Stimulated activated CD4-positive, alpha-beta T cell treated with anti-CD3 and anti-CD28 coated beads, Interleukin-1b, Interleukin-23, amount 100 ng/mL, for 1 hour (primary cell): ENCODE measurements at places on chromosomes 4 and X.

GRCh38 chrX:70769659-70770227 is 138.8 kb downstream of the TEX11 start:
- DNase-seq, result no peak

DNA sequence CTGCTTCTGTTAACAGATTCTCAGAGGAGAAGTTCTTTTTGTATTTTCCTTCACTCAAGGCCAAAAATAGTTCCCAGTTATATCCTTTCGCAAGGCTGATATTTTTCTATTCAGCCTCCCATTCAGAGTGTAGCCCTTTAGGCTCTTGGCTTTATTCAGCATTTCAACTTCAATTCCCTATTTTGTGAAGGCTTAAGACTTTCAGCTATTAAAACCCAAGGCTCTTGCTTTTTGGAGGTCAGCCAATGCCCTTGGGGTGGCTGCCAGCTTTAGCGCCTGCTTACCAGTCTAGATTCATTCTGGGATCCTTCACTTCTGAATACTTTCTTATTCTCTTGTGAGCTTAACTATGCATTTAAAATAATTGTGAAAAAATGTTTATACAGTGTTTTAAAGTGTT is 57.3 kb upstream of the ADGRA3 start:
- no peak for DNase-seq

- no peak for DNase-seq
Observed at GRCh38 chrX:38868941-38869401, 67.7 kb downstream of the MID1IP1 start.

DNA sequence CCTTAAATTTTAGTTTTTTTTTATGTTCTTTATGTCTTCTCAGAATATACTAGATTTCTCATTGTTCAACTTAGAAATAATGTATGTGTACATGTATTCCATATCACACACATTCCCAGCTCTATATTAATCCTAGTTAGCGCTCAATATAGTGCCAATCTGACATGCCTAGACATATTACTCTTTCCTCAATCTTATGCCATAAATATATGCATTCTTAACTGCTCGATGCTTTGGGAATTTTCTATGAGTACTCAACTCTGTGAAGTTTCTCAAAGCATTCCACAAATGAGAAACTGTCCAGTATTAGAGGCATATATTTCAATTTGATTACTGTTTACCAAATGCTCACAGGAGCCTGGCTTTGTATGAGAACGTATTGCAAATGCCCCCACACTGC is 231.2 kb upstream of the VEGFC start:
- DNase-seq, result no peak

DNA sequence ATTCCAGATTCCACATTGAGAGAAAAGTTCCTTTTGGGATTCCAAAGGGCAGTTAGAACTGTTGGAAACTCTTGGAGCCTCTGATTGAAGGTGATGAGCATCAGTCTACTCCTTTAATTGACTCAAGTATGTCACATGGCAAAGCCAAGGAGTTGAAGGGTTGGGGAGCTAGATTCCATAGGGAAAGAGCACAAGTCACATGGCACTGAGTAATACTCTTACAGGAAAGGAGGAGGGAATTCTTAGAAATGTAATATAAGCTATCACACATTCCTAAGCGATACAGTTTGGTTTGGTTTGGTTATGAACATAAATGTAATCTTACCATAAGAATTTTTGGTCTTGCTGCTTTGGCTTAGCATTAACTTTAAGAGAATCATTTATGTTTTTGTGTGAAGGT is 15.7 kb downstream of the SPCS3 start:
- DNase-seq, result no peak

DNA sequence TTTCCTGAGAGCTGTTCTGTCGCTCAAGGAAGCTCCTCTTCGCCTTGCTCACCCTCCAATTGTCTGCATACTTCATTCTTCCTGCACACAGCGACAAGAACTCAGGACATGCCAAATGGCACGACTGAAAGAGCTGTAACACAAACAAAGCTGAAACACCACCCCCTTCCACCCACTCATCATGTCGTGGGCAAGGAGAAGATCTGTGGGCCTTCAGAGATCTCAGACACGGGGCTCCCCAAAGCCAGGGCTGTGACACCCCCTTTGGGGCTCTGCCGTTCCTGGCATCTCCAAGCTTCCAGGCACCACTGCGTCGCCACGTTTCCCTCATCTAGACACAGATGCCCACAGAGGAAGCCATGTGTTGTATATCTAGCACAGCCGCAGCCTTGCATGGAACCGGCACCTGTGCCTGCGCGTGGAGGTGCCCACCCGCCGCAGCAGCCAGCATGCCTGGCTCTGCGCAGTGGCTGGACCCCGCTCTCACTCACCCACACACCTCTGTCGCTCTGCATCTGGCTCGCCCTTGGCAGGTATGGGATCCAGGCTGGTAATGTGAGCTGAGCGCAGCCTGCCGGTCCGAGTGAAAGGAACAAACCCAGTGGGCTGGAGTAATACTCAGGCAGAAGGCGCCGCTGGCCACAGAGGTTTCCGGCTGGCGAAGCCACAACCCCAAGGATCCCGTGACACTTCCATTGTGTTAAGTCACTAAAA is 676.4 kb upstream of the INTU start:
- no peak for DNase-seq

GRCh38 chrX:54495814-54496516 is at the start of gene FGD1:
FGD1 (minus strand) TSS chrX:54496234; CDS start chrX:54495432, 802 bp downstream.
- no peak for DNase-seq

- DNase-seq, result no peak
Observed at GRCh38 chrX:154505734-154506133, 10.3 kb downstream of the FAM3A start.

DNA sequence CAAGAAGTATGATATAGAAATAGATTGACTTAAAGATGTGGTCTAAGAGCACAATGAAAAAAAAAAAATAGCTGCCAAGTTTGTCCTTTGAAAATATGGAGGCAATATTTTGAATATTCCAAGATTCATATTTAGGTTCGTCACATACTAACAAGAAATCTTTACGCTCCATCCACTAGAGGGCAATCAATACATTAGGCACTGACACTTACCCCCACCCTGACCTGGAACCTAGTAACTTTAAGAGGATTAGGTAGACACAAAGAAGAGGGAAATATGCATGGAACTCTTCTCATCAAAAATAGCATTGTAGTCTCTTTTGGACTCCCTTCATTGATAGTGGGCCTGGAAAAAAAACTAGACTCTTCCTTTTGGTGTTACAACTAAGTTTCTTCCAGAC is 1108.1 kb downstream of the PCDH19 start:
- DNase-seq, result no peak

- DNase-seq, result no peak
Observed at GRCh38 chrX:113300580-113300979, 459.9 kb upstream of the AMOT start.

- DNase-seq, result no peak
Observed at GRCh38 chr4:42945874-42946273, 53.4 kb downstream of the GRXCR1 start.

DNA sequence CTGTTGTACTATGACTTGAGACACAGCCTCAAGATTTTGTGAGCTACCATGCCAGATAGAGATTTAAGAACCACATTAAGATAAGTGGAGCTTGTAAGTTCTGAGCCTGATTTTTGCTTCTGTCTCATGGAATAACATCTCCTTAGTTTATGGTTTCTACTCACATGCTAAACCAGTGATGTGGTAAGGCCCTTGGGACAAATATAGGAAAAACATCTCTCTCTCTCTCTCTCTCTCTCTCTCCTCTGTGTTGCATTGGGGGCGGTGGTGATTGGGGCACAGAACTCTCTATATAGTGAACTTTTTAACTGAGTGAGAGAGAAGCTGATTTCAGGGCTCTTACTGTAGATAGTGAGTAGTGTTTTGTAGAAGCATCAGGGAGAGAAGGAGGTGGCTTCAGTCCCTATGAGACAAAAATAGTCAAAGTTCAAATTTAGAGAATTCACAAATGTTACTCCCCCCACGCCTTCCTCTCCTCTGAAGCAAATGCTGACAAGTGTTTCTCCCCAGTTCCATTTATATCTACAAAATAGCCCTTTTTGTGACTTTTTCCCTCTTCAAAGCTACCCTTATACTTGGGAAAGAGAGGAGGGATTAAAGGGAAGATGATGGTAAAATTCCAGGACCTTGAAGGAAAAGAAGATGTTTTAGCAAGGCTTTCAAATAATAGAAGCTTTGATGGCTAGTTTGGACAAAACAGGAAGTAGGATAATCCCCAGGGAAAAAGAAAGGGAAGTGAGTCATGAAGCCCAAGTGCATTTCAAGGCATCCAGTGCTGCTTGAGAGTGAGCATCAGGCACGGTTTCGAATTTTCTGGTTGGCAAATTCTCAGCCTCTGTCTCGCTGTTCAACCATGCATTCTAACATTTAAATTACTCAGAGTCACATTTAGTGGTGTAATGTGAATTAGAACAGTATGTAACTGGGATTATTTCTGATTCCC is 134.3 kb upstream of the AP1S2 start:
- DNase-seq, result no peak

DNA sequence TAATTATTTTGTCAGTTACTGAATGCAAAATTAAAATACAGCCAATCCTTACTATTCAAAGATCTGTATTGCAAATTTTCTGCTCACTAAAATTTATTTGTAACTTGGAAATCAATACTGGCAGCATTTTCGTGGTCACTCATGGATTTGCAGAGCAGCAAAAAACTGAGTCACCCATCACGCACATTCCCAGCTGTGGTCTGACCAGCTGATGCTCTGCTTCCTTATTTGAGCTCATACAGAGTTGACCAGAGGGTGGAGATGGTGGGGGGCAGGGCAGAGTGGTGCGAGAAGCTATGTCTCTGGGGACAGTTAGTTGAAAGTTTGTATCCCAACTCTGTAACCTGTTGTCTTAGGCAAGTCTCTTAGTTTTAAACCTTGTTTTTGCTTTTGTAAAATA is 214.8 kb downstream of the SPCS3 start:
- DNase-seq, result no peak

GRCh38 chr4:90950385-90950841 is 823.2 kb downstream of the CCSER1 start:
- DNase-seq, result no peak

- DNase-seq, result no peak
Observed at GRCh38 chrX:116618546-116618945, 155.8 kb upstream of the CT83 start.

- no peak for DNase-seq
Observed at GRCh38 chr4:81505004-81505598, 33.4 kb upstream of the RASGEF1B start.

GRCh38 chr4:153577053-153577452 is 107.0 kb upstream of the TLR2 start:
- DNase-seq, result no peak

DNA sequence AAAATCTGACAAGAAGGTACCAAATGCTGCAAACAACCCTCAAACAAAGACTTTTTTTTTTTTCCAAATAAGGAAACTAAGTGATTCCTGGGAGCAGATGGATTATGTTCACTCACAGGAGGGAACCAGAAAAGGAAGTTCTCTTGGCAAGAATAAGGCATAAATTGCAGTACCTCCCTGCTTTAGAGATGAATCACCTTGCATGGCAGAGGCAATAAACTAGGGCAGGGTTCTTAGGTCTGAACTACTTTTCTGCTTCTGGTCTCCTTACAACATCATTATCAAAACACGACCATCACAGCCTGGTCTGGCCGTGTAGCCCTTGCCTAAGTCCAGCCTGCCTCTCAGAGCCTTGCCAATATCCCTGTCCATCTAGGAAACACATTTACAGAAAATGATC is 6.3 kb downstream of the TMEM31 start:
- DNase-seq, result no peak

DNA sequence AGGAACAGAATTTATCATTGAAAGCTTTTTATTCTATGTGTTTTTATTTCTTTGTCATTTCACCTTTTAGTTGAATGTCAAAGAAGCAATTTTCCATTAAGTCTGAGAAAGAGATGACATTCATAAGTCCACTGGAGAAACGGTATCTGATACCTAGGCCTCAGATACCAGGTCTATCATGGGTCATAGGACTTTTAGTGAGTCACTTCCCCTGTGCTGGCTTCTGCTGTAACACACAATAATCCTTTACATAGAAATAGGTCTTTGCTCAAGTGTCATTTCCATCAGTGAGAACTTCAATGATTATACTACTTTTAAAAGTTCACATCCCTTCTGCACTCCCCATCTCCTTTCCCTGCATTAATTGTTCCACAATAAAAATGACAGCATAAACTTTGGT is 125.5 kb upstream of the ARMCX2 start:
- DNase-seq, result no peak

- DNase-seq, result no peak
Observed at GRCh38 chrX:107629540-107629909, 1.2 kb downstream of the PRPS1 start.

DNA sequence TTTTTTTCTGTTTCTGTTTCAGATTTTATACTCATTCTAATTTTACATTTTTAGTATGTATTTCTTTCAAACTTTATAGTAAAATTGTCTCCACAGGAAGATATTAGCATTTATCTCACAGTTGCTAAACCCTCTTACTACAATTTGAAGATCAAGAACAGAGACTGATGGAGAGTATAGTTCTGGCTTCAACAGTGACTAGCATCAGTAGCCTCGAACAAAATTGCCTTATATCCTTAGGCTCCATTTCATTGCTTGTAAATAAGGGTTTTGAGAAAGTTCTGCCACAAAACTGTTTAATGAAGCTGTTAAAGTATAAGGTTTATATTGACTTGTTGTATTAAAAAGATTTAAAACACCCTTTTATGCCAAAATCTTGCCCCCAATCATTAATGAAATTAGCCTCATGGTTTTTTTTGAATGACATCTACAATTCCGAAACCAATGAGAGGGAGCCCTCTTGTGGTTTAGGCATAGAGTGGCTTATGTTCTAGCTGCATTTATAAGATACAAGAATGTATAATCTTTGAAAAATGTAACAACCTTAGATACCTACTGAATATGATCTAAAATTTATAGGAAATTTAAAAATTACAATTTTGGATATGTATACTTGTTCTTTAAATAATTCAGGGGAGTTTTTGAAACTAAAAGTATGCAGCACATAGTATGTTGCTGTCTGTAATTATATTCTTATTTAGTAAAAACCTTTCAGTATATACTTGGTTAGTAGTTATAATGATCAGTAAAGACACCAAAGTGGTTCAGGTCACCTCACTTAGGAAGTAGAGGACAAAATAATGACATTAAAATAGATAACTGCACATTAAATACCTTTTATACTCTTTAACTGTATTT is 109.8 kb upstream of the HPGD start:
- DNase-seq, result no peak

DNA sequence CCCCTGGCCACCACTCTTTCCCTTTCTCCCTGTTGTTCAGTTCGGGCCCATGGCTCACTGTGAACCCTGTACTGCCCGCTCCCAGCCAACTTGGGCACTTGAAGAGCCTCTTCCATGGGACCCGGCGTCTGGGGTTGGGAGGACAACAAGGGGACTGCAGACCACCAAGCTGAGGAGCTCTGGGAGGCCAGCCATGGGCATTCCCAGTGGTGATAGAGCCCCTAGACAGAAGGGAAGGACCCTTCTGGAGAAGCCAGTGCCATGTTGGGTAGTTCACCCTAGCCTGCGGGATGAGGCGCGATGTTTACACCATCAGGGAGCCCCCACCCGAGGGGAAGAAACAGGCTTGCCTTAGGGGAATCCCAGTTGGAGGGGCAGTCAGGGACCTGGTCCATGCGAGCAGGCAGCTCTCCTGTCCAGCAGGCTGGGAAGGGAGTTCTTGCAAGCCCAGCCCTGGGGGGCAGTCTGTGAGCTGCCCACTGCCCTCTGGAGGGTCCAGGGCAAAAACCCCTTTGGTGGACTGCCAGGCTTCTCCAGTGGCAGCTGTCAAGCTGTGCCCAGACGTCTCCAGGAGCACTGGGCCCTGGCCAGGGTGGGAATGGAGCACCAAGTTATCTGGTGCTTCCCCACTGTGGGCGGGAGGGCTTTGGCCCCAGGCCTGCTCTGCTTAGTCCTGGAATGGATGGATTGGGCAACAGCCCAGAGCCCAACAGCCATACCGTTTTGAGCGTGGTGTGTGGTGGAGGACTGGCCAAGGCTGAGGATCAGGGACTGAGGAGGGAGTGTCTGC is 23.7 kb upstream of the UBA1 start:
- no peak for DNase-seq

GRCh38 chr4:70586841-70587240 is 5.2 kb upstream of the AMBN start:
- DNase-seq, result no peak
